Stimulated activated naive CD4-positive, alpha-beta T cell treated with Interleukin-2 at 50 U/mL for 16 hours (primary cell): ENCODE measurements at places on chromosomes 16 and 17.
A peak's percentile ranks its signal among the peaks of the same experiment; 100 is the strongest.

DNA sequence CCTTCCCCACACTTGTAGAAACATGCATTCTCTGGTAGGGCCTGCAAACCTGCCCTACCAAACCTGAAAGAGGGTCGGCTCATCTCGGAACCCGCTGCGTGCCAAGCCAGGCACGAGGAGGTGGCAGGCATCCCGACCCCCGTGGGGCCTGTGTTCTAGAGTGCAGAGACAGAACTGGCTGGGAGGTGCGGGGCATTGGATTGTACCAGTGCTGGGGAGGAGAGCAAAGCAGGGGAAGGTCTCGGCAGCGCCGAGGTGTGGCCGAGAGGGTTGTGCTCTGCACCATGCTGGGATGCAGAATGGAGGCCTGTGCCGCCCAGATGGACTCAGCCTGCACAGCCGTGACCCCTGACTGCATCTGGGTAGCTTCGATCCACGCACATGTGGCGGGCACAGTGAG is 17.8 kb upstream of the MC1R start:
- no peak for DNase-seq

GRCh38 chr17:34816848-34817247 is 144.4 kb downstream of the CCT6B start:
- DNase-seq: no peak

DNA sequence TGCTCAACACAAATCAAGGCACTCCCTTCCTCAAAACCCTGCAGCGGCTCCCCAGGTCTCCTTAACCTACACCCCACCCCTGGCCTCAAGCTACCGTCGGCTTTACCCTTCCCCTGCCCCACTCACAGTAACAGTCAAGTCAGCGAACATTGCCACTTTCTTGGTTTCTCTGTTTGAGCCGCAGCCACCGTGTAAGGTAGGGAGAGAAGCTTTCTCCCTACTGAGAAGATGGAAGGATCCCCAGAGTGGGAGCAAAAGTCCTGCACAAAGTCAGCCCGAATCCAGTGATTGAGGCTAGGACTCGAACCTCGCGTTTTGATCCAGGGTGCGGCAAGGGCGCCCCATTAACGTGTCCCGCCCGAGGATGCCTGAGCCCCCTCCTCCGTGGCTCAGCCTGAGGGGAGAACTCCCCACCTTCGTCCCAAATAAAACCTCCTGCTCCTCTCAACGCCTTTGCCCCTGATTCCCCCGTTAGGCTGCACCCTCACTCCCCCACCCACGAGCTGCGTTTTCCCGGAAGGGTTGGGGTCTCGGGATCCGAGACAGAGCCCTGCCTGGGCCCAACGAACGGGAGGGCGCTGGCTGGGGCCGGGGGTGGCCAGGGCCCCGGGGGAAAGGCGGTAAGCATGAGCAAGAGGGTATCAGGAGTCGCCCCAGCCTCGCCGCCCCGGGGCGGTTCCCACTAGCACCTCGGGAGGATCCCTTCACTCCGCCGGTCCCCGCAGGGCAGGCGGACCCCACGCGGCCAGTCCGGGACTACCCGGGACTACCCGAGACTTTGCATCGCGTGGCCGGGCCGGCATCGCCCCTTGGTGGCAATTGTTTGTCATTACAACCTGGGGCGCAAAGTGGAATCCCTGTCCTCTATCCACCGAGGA is 9.9 kb upstream of the NAGS start:
- peak; percentile 54 for DNase-seq

- no peak for DNase-seq
These were observed 126.5 kb downstream of the WWOX start for GRCh38 chr16:78225919-78226318.

- no peak for DNase-seq
These were observed 103.9 kb upstream of the FAM20A start for GRCh38 chr17:68704871-68705713.

- no peak for DNase-seq
These were observed 8.9 kb downstream of the CPPED1 start for GRCh38 chr16:12794486-12795387.

DNA sequence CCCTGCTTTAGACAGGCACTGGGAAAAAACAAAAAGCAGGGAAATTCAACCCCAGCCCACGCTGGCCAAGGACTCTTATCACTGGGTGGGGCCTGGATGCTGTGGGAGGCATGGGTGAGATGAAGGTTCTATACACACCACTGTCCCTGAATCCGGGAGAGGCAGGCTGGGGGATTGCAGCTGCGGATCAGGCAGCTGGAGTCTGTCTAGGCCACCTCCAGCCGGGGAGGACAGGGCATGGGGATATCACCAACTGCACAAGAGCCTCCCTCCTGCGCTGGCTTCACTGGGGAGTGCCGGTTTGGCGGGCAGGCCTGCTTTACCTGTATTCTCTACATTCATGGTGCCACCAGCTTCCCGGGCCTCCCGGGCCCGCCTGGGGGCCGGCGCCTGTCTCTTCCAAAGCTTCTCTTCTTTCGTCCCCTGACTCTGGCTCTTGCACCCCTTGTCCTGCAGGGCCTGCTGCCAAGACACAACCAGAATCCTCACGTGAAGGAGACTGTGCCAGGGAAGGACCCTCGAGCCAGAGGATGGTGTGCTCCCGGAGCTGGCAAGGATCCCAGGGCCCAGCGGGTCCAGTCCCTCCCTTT is 13.9 kb downstream of the KIFC3 start:
- DNase-seq: no peak

DNA sequence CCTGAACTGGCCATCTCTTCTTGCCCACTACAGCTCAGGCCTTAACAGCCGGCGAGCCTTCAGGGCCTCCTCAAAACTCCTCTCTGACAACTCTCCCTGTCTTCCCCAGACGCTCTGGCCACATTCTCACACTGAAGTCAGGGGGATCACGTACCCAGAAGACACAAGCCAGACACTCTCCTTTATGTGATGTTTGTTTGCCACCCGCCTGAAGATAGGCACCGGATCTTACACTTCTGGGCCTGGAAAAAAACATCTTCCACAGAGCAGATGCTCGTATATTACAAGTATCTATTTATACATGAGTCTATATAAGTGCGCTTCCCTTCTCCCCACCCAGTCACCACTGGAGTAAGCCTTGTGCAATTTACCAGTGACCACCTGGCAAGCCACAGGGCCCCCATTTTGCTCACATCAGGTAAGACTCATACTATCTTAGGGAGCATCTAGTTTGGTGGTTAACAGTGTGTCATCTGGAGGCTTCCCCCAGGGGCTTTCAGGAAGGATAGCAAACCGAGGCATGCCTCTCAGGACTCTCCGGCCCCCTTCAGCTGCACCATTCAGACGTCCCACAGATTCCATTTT is 349.4 kb downstream of the SOX9 start:
- DNase-seq: no peak

DNA sequence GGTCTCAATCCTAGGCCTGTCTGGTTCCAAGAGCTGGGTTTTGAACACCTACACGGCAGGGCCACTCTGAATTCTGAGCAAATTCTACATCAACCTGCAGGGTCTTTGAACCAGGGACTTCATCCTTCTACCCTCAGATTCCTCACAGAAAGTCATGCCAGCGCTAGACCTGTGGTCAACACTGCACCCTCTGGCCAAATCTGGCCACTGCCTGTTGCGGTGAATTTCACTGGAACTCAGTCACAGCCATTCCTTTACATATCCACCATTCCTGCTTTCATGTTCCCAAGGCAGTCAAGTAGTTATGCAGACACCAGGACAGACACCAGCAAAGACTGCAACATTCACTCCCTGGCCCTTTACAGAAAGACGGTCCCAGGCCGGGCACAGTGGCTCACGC is 144.6 kb downstream of the C16orf95 start:
- DNase-seq: no peak

GRCh38 chr16:11621920-11622651 is 35.4 kb upstream of the LITAF start:
- DNase-seq: no peak

- no peak for DNase-seq
These were observed 134.2 kb downstream of the AATF start for GRCh38 chr17:37082985-37083384.

DNA sequence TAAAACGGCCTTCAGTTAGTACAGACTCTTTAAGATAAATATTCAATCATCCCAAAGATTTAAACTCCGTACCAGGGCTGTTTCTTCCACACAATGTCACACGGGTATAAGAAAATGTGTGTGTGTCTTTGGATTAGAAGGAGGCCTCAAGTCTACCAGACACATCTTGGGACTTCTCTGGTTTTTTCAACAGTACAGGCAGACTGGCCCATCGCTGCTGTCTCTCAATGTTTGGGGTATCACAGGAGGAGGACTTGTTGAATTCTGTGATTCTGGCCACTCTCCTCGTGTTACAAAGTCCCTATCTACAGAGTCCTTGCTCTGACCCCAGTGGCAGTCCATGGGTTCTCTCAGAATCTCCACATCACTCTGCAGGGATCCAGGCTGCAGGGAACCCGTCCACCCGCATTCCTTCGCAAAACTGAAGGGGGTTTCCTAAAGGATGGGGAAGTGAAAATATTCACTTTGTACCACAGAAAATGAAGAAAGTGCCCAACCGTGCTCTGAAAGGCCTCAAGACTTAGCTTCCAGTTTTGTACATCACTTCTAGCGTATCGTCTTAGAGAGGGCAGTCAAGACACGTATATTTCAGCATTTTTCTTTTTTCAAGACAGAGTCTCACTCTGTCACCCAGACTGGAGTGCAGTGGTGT is 373.2 kb downstream of the NPIPA8 start:
- DNase-seq: no peak

- no peak for DNase-seq
These were observed 136.9 kb downstream of the BANP start for GRCh38 chr16:88088161-88088581.

- no peak for DNase-seq
These were observed 58.0 kb downstream of the KANSL1 start for GRCh38 chr17:46135126-46135812.

DNA sequence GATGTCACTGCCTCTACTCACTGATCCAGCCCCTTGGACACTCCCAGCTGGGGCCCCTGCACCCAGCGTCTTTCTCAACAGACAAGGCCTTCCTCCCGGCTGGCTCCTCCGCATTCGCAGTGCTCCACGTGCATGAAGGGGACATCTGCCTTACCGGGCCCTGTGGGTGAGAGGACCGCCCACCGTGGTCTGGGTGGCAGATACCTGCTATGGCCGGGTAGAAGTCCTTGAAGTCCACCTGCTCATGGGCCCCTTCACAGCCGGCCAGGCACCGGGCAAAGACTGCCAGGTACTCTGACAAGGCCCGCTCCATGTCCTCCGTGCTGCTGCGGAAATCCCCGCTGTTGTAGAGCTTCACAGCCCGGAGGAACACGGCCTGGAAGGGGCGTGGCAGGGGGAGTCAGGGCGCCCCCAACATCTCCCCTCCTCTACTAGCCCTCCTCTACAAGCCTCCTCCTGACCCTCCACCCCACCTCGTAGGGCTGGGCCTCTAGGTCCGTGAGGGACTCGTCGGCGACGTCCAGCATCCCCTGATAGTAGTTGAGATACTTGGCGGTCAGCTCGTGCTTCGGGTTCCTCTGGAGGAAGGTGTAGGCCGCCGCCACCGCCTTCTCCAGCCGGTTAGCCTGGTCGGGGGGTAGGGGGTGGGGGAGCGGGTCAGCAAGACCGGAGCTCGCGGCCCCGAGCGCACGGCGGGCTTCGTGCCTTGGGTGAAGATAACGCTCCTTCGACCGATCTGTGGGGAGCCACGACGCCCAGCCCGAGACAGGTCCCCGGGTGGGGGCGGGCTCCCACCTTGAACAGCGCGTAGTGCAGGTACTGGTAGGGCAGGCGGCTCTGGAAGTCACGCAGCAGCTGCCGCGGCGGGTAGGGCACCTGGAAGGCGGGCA is 845 bp downstream of the P3H4 start:
- no peak for DNase-seq

DNA sequence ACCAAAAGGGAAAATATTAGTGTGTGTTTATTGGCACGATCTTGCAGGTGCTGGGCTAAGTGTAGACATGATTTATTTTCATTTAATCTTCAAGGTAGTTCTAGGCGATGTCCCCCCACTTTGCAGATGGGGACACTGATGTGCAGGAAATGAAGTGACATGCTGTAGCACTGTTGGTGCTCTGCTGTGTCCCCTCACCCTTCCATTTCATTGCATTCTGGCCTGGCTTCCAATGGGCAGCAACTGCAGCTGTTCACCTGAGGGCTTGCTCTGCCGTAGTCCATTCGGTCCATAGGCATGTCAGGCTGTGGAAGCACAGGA is 123.9 kb downstream of the PRKCB start:
- DNase-seq: no peak

DNA sequence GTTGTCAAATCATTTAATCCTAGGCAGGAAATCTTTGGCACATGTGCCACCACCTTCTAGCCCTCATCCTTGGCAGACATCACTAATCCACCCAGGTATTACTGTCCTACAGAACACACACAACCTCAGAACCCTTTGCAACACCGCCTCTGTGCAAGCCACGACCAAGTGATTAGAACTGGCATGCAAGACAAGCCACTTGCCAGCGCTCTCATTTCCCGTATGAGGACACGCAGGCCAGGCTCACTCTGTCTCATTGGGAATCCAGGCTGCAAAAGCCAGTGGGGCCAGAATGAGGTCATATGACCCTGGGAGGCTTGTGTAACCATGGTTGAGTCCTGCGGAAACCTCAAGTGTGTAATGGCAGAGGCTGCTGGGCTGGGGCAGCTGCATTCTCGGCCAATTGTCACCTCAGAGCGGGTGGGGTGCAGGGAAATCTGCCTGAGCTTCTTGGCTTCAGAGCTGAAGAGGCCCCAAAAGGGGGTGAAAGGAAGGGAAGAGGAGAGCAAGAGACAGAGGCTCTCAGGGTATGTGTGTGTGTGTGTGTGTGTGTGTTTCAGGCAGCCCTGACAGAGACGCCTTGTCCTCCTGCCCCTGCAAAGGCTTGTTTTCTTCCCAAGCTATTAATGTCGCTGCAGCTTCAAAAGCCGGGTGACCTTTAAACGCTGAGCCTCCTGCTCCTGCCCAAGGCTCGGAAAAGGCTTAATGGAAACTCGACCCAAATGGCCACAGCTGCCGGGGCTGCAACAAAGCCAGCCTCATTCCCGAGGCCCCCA is 43.2 kb upstream of the MRPS23 start:
- no peak for DNase-seq

DNA sequence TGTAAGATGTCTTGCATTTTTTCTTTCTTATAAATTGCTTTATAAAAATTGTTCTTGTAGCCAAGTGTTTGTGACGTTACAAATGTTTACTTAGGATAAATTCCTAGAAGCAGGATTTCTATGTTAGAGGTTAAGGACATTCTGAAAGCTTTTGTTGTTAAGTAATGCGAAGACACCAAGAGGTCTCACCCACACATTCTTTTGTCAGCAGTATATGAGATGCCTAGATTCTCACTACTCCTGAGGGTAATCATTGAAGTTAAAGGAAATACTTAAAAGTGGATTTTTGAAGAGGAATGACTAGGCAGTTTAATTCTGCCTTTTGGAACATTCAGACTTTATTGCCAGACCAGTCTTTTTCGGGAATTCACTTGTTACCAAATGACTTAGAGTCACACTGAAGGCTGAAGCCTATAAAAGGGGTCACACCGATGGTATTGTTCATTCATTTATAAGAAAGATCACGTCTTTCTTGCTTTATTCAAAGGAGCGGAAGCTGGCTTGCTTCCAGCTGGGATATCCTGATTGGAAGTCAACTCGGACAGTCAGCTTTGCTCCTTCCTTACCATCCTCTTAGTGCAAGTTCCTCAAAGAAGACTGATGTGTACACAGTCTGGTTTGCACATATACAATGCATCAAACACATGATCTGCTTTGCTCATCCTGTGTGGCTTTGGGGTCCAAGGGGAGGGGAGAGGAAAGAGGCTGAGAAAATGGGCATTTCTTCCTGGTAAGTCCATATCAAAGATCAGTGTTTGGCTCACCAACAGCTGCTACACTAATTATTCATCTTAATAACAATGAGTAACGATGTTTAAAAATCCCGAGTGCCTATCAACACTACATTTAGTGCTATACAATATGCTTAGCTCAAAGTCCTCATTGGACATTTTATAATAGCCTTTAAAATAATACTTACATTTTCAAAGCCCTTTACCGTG is 160.0 kb downstream of the MAP2K6 start:
- no peak for DNase-seq
